ENCODE measurements at places on chromosomes 6 and 20.
A peak's percentile ranks its signal among the peaks of the same experiment; 100 is the strongest.

DNA sequence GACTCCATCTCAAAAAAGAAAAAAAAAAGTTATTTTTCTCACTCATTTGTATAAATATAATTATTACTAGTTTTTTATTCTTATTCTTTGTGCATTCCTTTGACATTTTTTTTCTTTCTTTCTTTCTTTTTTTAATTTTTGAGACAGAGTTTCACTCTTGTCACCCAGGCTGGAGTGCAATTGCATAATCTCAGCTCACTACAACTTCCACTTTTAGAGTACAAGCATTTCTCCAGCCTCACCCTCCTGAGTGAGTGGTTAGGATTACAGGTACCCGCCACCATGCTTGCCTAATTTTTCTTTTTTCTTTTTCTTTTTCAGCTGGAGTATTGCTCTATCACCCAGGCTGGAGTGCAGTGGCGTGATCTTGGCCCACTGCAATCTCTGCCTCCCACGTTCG is 51.4 kb upstream of the JARID2 start:
- DNase-seq = no peak

- DNase-seq = peak; percentile 40
Observed at GRCh38 chr6:107822176-107823046, 1.7 kb downstream of the SCML4 start.

- DNase-seq = no peak
Observed at GRCh38 chr20:25461281-25461650, 53.8 kb downstream of the GINS1 start.

DNA sequence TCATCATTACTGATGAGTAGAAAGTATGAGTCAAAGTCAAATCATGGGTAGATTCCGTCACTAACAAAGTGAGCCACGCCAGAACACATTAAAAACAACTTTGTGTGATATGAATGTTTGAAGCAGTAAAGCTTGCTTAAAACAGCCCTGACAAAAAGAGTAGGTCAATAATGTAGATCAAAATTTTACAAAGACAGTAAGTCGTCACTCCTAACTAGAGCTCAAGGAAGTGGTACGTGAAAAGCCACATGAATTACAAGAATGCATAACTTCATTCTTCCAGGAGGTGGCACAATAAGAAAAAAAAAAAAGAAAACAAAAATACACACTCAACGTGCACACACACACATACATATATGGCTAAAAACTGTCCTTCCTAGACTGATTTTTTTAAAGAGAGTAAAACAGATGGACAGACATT is 69.9 kb downstream of the HACE1 start:
- DNase-seq = peak; percentile 41

- DNase-seq = no peak
Observed at GRCh38 chr20:56391596-56392131, 351 bp downstream of the AURKA start.

All from CD8-positive, alpha-beta memory T cell (primary cell).